ENCODE measurements at places on chromosomes 16 and 17. TPM values are rescaled to one million over a fixed set of nuclear protein-coding genes. Genes with fewer than 3 reads are reported as not detected.

DNA sequence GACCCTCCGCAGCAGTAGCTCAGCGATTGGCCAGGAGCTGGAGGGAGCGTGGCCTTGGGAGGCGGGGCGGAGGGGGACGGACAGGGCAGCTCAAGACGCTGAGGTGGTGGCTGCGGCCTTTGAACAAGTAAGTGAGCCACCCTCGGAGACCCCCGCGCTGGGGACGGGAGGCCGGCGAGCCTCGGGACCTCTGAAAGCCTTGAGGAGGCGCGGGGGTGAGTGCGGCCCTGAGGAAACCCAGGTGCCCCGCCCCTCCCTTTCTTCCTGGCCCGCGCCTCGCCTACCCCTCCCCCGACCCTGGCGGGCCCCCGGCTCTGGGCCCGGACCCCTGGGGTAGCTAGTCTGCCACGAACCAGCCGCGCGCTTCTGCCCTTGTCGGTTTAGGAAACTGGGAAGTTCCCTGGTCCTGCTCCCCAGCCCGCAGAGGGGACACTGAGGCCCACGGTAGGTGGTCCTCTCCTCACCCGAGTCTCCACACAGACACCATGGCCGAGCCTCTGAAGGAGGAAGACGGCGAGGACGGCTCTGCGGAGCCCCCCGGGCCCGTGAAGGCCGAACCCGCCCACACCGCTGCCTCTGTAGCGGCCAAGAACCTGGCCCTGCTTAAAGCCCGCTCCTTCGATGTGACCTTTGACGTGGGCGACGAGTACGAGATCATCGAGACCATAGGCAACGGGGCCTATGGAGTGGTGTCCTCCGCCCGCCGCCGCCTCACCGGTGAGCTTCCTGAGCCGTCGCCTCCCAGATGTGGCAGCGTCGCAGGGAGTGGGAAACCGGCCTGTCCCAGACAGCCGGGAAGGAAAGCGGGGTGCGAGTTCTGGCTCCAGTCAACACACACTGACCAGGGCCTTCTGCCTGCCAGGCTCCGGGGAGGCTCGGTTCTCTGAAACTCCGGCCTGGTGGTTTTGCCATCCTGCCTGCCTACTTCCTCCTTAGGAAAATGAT lies at the start of gene MAPK7:
TSS of gene MAPK7 (plus strand) at position 83 of the 945 bp plus-strand sequence. CDS start at position 486, 403 bp downstream.
- no peak for DNase-seq

RPH3AL gene
- 10.0 TPM for total RNA-seq

TMEM204 gene
- total RNA-seq: 141 TPM

COX10 gene
- 22.7 TPM for total RNA-seq

- DNase-seq: no peak
These were observed at the start of gene IL32 for GRCh38 chr16:3065069-3065741. Gene IL32 (plus strand): TSS chr16:3065640. CDS start chr16:3065812, 172 bp downstream.

MSLN gene
- 85.9 TPM for total RNA-seq

- DNase-seq: no peak
These were observed 2.3 kb upstream of the DPH1 start for GRCh38 chr17:2027528-2028233.

Data from omental fat pad (tissue), 4 donors.